ENCODE measurements at places on chromosomes 3 and 15.

- DNase-seq = no peak
These were observed 21.4 kb downstream of the ARHGEF26 start for GRCh38 chr3:154142608-154143007.

DNA sequence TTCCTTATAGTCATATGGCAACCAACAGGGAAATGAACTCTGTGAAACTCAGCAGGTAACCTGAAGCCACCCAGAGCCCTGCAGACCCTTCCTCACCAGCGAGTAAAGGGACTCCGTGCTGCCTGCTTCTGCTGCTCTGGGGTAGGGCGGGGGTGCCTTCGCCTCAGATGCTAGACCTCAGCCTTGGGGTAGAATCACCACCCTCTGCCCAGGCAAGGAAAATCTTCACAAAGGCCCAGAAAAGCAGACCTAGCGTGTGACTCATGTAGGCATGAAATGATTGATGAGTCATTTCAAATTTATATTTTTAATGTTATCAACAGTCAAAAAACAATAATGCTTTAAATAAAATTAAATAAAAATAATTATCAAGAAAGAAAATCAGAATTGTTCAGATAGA lies 6.6 kb downstream of the STIMATE start:
- no peak for DNase-seq

DNA sequence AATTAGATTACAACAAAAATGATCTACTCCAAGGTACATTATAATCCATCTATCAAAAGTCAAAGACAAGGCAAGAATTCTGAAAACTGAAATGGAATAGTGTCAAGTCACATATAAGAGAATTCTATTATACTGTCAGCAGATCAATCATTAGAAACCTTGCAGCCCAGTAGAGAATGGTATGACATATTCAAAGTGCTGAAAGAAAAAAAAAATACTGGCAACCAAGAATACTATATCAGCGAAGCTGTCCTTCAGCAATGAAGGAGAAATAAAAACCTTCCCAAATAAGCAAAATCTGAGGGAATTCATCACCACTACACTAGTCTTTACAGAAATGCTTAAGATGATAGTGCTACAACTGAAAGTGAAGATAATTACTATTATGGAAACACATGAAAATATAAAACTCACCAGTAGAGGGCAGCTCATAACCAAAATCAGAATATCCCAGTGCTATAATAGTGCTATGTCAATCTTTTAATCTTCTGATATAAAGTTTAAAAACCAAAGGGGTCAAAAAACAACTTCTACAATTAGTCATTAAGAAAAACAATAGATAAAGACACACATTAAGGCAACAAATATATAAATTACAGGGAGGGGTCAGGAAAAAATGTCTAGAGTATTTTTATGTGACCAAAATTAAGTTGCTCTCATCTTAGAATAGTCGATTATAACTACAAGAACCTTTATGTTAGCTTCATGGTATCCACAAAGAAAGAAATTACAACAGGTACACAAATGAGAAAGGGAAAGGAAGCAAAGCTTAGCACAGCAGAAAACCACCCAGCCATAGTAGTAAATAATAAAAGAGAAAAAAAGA lies 190.7 kb upstream of the CNTN6 start:
- DNase-seq = no peak

- DNase-seq = no peak
These were observed 159.2 kb upstream of the SLC24A5 start for GRCh38 chr15:47961401-47962090.

GRCh38 chr15:68814596-68814995 lies 6.1 kb downstream of the ANP32A start:
- DNase-seq = no peak

DNA sequence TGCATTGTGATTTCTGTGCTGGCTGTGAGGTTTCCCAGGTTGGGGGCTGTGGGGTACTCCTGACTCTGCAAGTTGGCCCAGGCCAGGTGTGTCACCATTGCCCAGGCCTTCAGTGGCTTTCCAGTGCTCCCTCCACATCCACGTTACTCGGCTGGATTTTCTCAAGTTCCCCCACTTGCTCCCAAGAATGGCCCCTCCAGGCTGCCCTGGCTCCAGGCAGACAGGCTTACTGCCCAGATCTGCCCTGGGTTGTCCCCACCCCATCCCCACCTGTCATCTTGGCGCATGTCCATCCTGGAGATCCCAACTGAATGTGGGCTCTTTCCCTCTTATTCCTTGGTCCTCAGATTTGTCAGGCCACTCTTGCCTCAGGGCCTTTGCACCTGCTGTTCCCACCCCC lies 3.6 kb downstream of the APBA2 start:
- no peak for DNase-seq

DNA sequence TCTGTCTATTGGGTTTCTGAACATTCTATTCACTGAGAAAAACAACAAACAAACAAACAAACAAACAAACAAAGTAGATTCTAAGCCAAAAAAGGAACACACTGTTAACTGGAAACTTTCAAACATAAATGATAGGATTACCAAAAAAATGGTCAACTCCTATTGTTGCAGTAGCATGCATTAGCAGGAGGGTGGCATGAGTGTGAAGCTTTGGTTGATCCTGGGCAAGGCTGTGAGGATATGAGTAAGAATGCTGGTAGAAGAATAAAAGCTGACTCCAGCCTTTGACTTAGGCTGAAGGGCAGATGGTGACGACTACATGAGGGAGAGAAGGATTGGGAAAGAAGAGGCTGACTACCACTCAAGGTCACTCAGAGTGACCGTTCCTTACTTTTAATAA lies 810.3 kb downstream of the VGLL3 start:
- DNase-seq = no peak

DNA sequence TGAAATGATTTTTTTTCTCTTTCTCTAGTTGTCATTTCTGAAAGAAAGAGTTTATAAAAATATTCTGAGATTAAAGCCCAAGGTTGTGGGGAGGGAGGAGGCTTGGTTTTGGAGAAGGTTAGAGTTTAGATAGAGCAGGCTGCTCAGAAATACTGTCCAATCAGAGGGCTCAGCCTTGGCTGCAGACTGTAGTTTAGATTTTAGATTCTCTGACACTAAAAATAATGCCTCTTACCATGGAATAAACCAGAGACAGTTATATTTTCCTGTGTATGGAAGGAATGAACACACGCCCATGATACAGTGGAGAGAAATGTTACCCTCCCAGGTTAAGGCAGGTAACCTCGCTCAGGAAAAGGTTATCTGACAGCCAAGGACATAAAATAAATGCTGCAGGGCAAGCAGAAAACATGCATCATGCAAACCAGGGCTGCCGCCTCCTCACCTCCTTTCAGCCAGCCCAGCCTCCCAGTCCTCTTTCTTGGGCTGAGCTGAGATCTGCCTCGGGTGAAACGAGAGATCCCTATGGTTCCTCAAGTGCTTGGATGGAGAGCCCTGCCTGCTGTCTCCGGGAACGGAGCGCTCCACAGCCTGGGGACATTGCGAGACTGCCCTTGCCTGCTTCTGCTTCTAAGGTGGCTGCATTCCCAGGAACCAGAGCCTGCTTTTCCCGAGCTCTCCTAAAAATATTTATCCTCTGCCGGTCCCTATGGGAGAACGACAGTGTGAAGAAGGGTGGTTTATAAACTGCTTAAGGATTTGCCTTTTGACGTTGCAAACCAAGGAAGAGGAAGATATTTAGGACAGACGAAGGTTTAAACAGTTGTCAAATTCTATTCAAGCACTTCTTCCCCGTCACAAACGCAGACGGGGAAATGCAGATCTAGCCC lies 848 bp downstream of the NCEH1 start:
- DNase-seq = no peak

DNA sequence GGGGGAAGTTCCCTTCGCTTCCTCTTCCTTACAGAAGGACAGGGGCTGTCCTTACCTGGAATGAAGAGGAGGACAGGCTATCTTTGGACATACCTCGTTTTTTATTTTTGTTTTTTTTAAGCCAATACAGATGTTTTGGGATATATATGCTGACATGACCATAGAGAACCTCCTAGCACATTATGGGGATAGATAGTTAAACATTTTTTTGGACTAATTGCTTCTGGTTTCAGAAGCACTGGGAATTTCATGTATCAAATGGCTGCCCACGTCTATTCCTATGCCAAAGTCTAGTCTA lies 238.2 kb upstream of the BHLHE40 start:
- no peak for DNase-seq

DNA sequence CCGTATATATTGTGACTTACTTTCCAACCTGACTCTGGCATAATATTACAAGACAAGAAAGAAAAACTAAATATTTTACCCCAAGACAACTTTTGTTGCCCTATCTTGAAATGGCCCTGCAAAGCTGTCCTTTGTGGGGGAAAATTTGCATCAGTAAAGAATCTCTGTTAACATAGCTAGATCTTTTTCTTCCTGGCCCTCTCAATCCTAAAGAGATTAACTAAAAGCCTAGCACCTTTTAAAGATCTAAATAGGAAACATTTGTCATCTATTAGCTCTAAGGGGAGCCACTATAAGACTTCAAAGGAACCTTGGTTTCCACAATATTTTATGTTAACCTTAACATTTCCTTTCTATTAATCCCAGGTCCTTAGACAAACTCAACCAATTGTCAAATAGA lies 199.0 kb upstream of the SLITRK3 start:
- no peak for DNase-seq

GRCh38 chr3:172192830-172193415 lies 153.5 kb downstream of the FNDC3B start:
- DNase-seq = no peak

- DNase-seq = no peak
These were observed 27.4 kb upstream of the ATP10A start for GRCh38 chr15:25890529-25890928.

- DNase-seq = no peak
These were observed 43.8 kb downstream of the SLC2A2 start for GRCh38 chr3:170982733-170983132.

DNA sequence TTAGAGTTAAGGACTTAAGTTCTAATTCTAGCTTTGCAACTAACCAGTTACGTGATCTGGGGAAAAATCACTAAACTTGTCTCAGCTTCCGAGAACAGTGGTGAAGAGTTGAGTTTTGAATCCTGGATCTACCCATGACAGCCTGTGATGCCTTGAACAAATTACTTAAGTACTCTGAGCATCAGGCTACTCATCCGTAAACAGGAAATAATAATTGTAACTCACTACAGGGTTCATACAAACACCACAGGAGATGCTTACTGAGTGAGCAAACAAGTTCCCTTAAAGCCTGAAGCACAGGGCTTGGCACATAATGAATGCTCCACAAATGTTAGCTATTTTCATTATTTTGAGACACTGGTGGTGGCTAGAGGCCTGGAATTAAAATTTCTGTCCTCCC lies 158.8 kb downstream of the ERC2 start:
- no peak for DNase-seq

DNA sequence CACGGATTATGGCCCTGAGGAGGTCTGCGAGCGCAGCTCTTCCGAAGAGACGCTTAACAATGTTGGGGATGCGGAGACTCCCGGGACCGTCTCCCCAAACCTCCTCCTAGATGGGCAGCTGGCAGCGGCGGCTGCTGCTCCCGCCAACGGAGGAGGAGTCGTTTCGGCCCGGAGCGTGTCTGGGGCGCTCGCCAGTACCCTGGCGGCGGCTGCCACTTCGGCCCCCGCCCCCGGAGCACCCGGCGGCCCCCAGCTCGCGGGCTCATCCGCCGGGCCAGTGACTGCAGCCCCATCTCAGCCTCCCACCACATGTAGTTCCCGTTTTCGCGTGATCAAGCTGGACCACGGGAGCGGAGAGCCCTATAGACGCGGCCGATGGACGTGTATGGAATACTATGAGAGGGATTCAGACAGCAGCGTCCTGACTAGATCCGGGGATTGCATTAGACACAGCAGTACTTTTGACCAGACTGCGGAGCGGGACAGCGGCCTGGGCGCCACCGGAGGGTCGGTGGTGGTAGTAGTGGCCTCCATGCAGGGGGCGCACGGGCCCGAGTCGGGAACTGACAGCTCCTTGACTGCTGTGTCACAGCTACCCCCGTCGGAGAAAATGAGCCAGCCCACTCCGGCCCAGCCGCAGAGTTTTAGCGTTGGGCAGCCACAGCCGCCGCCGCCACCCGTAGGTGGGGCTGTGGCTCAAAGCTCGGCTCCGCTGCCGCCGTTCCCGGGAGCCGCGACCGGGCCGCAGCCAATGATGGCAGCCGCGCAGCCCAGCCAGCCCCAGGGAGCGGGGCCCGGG lies 1.6 kb downstream of the TSC22D2 start:
- DNase-seq = peak; percentile 83

- no peak for DNase-seq
These were observed 68.7 kb upstream of the FURIN start for GRCh38 chr15:90799639-90800170.

DNA sequence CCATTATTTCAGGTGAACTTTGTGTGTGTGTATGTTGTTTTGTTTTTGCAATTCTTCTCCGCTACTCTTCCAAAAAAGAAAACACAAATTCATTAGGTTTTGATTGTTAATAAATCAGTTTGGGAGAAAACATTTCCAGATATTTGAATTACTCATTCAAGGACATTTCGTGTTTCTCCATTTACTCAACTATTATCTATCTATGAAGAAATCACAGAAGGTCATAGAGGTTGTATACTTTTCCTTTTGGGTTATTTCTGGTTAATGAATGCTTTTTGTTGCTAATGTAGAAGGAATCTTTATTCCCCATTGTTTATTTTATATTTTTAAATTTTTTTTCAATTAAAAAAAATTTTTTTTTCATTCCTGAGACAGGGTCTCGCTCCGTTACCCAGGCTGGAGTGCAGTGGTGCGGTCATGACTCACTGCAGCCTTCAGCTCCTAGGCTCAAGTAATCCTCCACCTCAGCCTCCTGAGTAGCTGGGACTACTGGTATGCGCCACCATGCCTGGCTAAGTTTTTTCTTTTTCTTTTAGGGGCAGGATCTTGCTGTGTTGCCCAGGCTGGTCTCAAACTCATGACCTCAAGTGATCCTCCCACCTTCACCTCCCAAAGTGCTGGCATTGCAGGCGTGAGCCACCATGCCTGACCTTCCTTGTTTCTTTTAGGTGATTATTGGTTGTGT lies 28.4 kb downstream of the IGF1R start:
- DNase-seq = no peak

GRCh38 chr15:81155375-81156218 lies 21.5 kb downstream of the CFAP161 start:
- peak; percentile 28 for DNase-seq

GRCh38 chr3:176430244-176431037 lies 766.8 kb downstream of the TBL1XR1 start:
- DNase-seq = no peak

Data from activated naive CD4-positive, alpha-beta T cell treated with anti-CD3 and anti-CD28 coated beads, Interleukin-2, amount 50 U/mL, for 72 hours (primary cell).